ENCODE measurements at places on chromosomes 16 and 17. TPM values are rescaled to one million over a fixed set of nuclear protein-coding genes. Genes with fewer than 3 reads are reported as not detected.

The HSPB9 gene
- total RNA-seq, result 0.57 TPM

DNA sequence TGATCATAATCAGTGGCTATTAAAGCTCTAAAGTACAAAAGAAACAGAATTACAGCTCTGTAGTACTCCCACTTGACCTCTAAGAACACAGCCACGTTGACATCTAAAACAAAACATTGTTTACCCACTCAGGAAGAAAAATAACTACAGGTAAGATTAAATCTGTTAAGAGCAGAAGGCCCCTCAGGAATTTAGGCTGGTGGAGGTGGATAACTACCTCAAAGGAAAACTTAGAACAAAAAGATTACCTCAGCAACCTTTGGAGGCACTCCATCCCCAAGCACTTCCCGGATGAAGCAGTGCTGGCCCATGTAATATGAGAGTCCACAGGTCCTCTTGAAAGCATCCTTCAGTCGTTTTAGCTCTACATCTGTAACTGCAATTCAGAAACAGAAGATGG is 46.7 kb downstream of the USP32 start:
- no peak for DNase-seq

- DNase-seq, result no peak
These were observed 117.5 kb downstream of the FTO start for GRCh38 chr16:53821487-53821886.

- DNase-seq, result no peak
These were observed 83.8 kb upstream of the FAM20A start for GRCh38 chr17:68684949-68685357.
